ENCODE measurements at places on chromosomes 12 and 14.

DNA sequence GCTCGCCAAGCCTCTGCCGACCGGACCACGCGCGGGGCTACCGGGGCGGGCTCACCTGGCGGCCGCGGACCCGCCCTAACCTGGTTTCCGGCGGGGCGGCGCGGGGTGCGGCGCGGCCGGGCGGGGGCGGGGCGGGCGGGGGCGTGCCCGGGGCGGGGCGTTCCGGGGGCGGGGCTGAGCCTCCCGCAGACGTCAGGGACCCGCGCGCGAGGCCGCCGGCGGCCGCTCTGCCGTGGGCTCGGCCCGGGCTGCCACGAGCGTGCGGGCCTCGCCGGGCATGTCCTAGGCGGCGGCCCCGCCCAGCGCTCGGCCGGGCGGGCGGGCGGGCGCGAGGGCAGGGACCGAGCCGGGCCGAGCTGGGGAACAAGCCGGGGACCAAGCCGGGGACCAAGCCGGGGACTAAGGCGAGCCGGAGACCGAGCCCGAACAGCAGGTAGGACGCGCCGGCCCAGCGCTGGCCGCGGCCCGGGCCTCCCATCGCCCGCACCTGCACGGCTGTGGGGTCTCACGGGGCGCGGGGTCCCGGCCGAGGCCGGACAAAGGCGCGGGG, at the start of gene CEP170B:
Gene CEP170B, plus strand, starts transcription at position 188 of the 550 bp plus-strand sequence. CDS start 3,183 bp downstream, outside the sequence.
- DNase-seq: peak; percentile 48

- no peak for DNase-seq
Observed at GRCh38 chr12:69686731-69687130, 12.4 kb downstream of the BEST3 start.

DNA sequence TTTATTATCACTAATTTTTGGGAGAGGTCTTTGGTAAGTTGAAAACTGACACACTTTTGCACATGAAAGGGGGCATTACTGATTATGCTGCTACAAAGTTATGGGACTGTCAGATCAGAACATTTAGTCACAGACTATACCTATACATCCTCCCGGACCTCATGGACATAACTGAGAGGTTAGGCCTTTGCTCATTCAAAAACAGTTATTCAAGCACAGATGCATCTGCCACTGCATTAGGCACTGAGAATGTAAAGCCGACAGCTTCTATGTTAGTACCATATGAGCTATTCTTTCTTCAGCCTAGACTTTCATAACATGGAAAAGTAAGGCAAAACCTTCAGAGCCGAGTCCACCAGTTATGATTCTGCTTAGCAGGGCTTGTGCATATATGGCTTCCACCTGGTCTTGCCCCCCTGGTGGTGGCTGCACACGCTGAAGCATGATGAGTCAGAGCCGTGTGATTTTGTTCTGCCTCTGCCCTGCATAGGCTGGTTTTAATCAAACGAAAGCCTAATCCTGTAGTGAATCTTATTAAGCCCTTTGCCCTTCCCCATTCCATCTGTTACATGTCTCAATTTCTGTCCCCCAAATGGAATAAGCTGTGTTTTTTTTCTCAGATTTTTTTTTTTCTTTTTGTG, 21.8 kb upstream of the RNU6-8 start:
- no peak for DNase-seq

GRCh38 chr14:66087231-66087630, 398.9 kb upstream of the CCDC196 start:
- no peak for DNase-seq

- DNase-seq: no peak
Observed at GRCh38 chr12:64389154-64389553, 1.4 kb downstream of the C12orf56 start.
